Stimulated activated CD8-positive, alpha-beta memory T cell treated with anti-CD3 and anti-CD28 coated beads, Interleukin-2, amount 100 ng/mL, for 1 hour (primary cell): ENCODE measurements at places on chromosomes 11 and 22.

- DNase-seq, result no peak
Measured at GRCh38 chr11:119727523-119728151, 1.4 kb downstream of the NECTIN1 start.

DNA sequence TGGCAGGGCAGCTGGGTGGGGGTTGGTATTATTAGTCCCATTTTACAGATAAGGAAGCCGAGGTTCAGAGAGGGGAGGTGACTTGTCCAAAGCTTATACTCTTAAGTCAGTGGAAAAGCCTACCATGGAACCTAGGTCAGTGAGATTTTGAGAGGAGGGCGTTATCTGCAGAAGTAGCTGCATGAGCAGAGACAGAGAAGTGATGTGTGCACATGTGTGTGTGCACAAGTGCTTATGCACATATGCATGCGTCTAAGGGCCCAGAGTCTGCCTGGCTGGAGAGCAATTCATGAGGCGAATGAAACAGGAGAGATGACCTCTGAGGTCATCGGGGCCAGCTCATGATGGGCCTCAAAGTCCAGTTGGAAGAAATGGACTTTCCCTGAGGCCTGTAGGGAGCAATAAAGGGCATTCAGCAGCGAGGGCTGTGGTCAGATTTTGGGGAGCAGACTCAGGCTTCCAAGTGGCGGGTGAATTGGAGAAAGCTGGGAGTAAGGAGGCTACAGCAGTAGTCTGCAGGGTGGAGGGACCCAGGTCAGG, 8.2 kb downstream of the PLEKHB1 start:
- DNase-seq, result no peak

DNA sequence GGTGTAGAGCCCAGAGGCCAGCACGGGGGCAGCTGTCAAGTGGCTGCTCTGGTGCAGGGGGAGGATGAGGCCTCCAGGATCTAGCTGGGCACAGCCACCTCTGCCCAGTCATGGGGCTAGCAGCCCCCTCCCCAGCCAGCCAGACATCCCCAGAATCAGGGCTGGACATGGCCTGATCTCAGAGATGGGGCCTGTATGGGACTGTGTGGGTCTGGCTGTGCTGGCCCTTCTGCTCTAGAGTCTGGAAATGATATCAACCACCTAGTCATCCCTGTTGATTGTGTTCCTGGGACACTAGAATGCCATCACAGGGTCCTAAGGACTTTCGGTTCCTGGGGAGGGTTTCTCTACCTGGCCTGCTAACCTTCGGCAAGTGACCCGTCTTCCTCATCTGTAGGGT, 2.8 kb downstream of the FLRT1 start:
- no peak for DNase-seq

DNA sequence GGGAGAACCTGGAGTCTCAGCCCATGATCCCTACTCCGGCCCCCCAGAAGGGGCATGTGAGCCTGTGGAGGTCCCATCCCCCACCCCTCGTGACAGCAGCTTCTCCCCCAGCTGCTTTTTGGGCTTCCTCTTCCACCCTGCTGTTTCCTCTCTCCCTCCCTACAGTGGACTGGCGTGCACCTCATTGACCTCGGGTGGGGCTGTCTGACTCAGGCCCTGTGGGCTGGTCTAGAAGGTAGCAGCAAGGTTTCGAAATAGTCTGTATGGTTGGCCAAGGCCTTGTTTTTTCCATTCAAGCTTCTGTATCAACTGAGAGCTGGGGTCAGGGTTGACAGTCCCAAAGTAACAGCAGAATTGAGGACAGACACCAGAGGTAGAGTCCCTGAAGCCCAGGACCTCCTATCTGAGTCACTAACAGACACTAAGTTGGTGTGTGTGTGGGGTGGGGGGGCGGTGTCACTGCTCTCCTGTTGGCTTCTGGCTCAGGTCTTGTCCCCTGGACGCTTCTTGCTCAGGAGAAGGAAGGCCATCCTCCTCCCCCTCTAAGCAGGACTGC, 7.7 kb downstream of the SLC37A2 start:
- no peak for DNase-seq

DNA sequence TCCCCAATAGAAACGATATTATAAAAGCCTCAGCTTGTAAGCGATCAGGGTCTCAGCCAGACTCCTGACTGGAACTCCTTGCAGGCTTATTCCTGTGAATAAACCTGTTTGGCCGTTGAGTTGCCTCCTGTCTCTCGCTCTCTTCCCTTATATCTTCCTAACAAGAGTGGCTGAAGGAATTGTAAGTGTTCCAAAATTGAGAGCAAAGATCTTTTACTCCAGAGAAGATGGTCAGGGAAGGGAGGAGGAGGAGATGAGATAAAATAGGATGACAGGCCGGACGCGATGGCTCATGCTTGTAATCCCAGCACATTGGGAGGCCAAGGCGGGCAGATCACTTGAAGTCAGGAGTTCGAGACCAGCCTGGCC, 1.2 kb upstream of the SLC37A4 start:
- DNase-seq, result no peak

GRCh38 chr11:10900681-10901415, 43.0 kb upstream of the ZBED5 start:
- DNase-seq, result no peak

- no peak for DNase-seq
Measured at GRCh38 chr11:4962816-4963215, 7.3 kb upstream of the OR51A2 start.

DNA sequence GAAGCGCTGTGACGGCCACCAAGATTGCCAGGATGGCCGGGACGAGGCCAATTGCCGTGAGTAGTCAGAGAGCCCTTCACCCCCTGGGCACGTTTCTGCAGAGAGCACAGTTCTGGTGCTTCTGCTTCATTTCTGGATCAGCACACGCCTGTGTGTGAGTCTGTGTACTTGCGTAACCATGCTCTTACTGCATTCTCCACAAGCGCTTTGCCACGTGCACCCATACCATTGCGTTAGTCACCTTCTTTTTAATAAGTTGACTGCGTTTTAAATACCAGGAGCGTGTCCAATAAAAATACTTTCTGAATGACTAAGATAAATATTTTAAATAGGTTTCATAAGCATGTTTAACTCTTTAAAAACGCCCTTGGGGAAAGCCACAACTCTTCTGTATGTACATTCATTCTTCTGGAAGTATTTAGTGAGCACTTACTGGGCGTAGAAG, 143.0 kb upstream of the SORL1-AS1 start:
- DNase-seq, result no peak

GRCh38 chr11:131598305-131598704, 227.9 kb downstream of the NTM start:
- DNase-seq, result no peak

- no peak for DNase-seq
Measured at GRCh38 chr11:113568566-113568965, 93.4 kb upstream of the DRD2 start.

- DNase-seq, result no peak
Measured at GRCh38 chr11:100752371-100753171, 65.5 kb downstream of the ARHGAP42 start.
